ENCODE measurements at places on chromosomes 16 and 17.

DNA sequence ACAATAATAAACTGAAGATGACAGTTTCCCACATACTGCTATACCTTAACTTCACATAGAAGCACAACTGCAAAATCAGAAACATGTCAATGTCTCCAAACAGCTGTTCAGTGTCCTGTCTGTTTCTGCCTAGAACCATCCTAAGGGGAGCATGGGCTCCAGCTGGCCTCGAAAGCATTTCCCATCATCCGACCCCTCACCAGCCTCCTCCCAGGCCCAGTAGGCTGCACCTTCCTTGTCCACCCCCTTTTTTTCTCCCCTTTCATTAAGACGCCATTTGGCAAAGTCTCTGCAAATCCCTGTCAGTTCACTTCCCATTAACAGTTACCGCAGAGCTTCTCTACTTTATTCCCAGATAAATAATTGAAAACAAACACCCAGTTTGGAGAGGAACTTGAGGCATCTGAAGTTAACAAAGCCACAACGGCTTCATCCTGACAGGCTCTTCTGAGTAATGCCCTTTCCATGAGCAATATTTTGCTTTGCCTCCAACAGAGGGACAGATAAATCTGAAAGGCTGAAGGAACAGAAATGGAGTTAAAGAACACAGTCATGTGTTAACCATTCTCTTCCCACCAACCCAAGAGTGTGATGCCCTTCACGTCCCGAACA lies 65.3 kb downstream of the SLC39A11 start:
- DNase-seq = no peak

GRCh38 chr17:36463916-36464764 lies 22.3 kb upstream of the ZNHIT3 start:
- DNase-seq = no peak

DNA sequence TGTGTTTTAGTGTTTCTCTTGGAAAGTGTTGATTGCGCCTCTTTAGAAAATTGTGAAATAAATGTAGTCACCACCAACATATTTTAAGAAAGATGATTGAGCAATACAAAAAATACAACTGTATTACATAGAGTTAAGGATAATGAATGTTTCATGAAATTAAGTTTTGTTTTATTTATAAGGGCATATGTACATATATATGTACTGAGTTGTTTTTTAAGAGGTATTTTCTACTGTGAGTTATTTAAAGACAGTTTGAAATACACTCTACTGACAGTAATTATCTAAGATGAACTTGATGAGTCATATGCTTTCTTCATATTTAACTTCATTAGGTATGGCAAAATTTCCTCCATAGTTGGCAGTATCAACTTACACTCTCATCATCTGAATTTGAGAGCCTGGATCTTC lies 411.7 kb downstream of the HS3ST3B1 start:
- DNase-seq = no peak

DNA sequence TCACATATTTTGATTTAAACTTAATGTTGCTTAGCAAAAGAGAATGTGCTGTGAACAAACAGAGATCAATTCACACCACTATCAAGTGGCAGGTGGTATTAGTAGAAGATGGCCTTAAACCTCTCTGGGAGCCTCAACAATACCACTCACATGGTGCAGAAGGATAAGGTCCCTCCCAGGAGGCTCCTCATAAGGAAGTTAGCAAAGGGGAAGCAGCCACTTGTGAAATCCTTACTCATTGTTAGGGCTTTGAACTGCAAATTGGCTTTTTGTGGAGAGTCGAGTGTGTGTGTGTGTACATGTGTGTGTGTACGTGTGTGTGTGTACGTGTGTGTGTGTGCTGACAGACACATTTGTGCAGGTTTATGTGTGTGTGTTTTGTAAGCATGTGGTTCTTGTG lies 48.9 kb upstream of the ASIC2 start:
- no peak for DNase-seq

DNA sequence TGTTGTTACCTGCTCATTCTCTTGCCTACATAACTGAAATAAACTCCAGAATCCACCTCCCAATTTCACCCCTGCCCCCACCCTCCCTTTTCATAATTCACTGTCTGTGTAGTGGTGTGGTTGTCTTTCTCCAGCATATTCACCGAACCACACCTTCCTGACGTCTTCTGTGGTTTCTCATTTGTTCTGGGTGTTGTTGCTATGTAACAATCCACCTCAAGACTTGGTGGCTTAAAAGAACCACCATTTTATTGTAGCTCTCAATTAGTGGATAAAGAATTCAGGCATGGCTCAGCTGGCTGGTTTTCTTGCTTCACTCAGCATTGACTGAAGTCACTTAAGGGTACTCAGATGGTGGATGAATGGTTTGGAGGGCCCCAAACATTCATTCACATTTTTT lies 229.8 kb downstream of the MAF start:
- DNase-seq = no peak

DNA sequence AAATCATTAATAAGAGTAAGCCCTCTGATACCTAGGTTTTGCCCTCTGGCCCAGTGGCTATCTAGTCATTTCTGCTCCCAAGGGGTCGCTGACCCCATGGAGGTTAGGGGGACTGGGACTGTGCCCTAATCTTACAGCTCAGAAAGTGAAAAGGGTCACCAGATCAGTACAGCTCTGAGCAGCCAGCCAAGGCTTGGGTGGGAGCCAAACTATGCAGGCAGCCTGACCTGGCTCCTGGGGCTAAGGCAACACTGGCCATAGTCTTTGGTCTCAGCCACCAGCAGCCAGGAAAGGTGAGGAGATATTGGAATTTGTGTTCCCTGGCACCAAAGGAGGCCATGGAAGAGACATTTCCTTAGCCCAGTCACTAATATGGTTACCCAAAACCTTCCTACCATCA lies 67.6 kb downstream of the ASIC2 start:
- DNase-seq = no peak

DNA sequence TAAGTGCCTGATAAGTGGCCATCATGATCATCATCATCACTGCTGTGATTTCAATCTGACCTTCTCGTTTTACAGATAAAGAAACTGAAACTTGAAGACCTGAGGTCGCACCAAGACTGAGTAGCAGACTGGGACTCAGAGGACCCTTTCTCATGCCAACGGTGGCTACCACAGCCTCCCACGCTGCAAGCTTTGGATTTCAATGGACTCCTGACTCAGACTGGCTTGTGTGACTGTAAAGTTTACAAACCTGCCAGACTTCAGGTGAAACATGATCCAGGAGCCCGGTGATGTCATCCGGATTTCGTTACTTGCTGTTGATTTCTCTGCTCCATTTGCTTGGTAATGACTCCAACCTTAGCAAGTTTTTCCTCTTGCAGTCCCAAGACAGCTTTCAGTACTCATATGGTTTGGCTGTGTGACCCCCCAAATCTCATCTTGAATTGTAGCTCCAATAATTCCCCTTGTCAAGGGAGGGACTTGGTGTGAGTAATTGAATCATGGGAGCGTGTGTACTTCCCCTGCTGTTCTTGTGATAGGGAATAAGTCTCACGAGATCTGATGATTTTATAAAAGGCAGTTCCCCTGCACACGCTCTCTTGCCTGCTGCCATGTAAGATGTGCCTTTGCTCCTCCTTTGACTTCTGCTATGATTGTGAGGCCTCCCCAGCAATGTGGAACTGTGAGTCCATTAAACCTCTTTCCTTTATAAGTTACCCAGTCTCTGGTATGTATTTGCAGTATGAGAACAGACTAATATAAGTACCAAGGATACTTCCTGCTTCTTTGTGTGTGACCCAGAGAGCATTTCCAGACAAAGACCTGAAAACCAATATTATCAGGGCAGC lies 26.7 kb upstream of the IRX6 start:
- no peak for DNase-seq

GRCh38 chr17:9291912-9292560 lies 270.7 kb downstream of the NTN1 start:
- DNase-seq = no peak

DNA sequence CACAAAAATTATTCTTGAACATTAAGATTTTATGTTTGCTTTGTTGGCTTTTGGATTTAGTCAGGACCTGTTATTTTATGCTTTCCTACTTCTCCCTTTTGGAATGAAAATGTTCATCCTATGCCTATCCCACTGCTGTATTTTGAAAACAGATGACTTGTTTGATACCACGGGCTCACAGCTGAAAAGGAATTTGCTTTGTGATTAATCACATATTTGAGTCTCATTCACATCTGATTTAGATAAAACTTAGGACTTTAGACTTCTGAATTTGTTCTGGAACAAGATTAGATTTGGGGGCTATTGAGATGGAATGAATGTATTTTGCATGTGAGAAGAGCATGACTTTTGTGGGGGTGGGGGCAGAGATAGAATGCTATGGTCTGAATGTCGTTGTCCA lies 1012.6 kb downstream of the CDH11 start:
- no peak for DNase-seq

DNA sequence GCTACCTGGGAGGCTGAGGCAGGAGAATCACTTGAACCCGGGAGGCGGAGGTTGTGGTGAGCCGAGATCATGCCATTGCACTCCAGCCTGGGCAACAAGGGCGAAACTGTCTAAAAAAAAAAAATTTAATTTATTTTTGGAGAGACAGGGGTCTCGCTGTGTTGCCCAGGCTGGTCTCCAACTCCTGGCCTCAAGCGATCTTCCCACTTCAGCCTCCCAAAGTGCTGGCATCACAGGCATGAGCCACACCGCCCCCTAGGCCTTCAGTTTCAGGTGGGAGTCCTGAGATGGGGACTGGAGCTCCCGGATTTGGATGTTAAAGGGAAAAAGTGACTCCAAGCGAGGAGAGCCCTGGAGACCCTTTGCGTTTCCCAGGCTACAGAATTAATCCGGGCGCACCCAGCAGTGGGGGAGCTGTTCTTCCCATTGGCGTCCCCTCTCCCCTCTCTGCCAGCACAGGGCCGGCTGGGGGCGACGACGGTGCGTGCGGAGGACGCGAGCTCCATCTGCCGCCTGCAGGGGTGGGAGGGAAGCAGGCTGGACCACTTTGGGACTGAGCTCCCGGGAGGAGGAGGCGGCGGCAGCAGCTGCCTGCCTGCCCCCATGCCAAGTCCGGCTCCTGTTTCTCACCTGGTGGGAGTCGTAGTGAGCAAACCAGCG lies 49.3 kb upstream of the USP7 start:
- DNase-seq = peak; percentile 20

- DNase-seq = no peak
Observed at GRCh38 chr17:77488531-77489238, 347.9 kb downstream of the SEC14L1 start.

DNA sequence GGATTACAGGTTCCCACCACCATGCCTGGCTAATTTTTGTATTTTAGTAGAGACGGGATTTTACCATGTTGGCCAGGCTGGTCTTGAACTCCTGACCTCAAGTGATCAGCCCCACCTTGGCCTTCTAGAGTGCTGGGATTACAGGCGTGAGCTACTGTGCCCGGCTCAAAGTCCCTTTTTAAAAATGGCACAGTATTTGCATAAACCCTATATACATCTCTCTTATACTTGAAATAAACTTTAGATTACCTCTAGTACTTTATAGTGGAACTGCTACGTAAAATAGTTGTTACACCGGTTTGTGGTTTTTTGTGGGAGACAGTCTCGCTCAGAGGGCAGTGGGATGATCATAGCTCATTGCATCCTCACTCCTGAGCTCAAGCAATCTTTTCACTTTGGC lies 36.3 kb downstream of the IST1 start:
- DNase-seq = no peak

GRCh38 chr16:57358086-57358420 lies 530 bp upstream of the CCL22 start:
- DNase-seq = no peak

- DNase-seq = no peak
Observed at GRCh38 chr16:85416228-85417109, 196.7 kb upstream of the GSE1 start.

- DNase-seq = no peak
Observed at GRCh38 chr16:57559072-57559790, 16.8 kb downstream of the ADGRG5 start.

GRCh38 chr17:40415390-40415789 lies 2.3 kb downstream of the TOP2A start:
- no peak for DNase-seq

GRCh38 chr17:30222721-30223175 lies 12.7 kb downstream of the SLC6A4 start:
- no peak for DNase-seq

GRCh38 chr17:13598353-13599167 lies 3.2 kb downstream of the HS3ST3A1 start:
- DNase-seq = no peak

- DNase-seq = no peak
Observed at GRCh38 chr17:30556374-30557332, 79.4 kb downstream of the GOSR1 start.

- DNase-seq = no peak
Observed at GRCh38 chr17:44842748-44843147, 4.9 kb upstream of the HIGD1B start.

DNA sequence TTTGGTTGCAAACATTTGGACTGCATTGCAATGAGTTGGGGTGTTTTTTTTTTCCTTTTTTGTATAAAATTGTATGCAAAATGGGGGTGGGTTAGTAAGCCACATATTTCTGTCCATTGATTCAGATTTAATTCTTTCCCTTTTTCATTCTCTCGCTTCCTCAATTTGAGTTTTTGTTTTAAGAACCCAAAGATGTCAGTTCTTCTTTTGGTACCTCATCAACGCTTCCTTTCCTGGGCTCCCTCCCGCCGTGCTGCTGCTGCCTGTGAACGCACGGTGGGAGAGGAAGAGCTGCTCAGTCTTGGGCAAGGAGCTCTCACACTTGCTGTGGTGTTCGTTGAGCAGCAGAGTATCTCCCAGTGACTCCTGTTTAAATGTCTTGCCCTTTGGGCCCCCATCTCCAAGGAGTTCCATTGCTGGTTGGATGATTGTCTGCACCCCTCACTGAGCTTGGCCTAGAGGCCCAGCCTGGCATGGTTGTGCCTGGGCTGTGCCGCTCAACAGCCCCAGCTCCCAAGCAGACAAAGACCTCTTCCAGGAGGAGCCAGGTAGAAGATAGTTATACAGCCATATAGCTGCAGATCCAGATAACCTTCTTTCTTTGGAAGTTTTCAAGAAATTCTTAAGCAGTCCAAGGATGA lies 13.6 kb downstream of the UBFD1 start:
- DNase-seq = no peak

DNA sequence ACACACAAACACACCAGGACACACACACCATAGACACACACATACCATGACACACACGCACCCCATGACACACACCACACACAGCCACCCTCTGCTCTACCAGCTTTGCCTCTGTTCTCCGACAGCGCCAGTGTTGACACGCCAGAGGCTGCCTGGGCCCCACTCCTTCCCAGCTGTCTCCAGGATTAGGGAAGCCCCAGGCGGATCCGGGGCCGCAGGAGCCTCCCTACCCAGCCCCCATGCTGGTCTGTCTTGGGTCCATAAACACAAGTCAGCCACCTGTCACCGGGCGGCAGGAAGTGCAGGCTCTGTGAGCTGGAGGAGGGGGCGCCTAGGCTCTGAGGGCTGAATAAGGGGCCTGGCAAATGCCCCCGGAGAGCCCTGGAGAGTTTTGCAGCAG lies 10.5 kb downstream of the TBC1D16 start:
- peak; percentile 67 for DNase-seq
